ENCODE measurements at places on chromosomes 7 and 10. TPM values are rescaled to one million over a fixed set of nuclear protein-coding genes. Genes with fewer than 3 reads are reported as not detected.

CLRN3 gene
- not detected for total RNA-seq

PDK4 gene
- 6.5 TPM for total RNA-seq

RBM20 gene
- total RNA-seq = 0.19 TPM

ZNHIT1 gene
- 115 TPM for total RNA-seq

SPOCK2 gene
- total RNA-seq = 0.28 TPM

CLCN1 gene
- not detected for total RNA-seq

MINDY4 gene
- total RNA-seq = 6.2 TPM

DLX6 gene
- not detected for total RNA-seq

CYP2C19 gene
- total RNA-seq = not detected

CARD11 gene
- total RNA-seq = 0.28 TPM

ANLN gene
- 118 TPM for total RNA-seq

HOXA9 gene
- total RNA-seq = not detected

MNX1 gene
- total RNA-seq = not detected

GIMAP5 gene
- total RNA-seq = 0.28 TPM

PRSS37 gene
- not detected for total RNA-seq

PNLIPRP1 gene
- total RNA-seq = not detected

LRRC61 gene
- 0.85 TPM for total RNA-seq

COBL gene
- not detected for total RNA-seq

BMS1 gene
- total RNA-seq = 15.8 TPM

Measured in regular cardiac myocyte (primary cell).